Immature natural killer cell (primary cell): ENCODE measurements at places on chromosomes 3 and 15.

DNA sequence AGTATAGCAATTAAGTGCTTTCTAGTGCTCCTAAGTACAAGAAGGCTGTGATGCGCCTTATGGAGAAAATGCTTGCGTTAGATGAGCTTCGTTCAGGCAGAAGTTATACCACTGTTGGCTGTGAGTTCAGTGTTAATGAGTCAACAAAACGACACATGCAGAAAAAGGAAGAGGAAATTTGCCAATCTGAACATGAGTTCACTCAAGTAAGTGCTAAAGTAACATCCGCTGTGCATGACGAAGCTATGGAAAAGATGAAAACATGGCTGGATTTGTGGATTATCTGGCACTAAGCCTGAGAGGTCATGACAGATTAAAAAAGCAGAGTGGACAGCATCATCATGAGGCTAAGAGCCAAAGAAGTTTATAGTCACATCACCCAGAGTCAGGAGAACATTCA lies 36.9 kb downstream of the SH3BP5 start:
- peak overlapping the region; percentile 93 for H3K27ac ChIP-seq
- peaks cover 13% of the 10 kb centered on the region for H3K36me3 ChIP-seq

DNA sequence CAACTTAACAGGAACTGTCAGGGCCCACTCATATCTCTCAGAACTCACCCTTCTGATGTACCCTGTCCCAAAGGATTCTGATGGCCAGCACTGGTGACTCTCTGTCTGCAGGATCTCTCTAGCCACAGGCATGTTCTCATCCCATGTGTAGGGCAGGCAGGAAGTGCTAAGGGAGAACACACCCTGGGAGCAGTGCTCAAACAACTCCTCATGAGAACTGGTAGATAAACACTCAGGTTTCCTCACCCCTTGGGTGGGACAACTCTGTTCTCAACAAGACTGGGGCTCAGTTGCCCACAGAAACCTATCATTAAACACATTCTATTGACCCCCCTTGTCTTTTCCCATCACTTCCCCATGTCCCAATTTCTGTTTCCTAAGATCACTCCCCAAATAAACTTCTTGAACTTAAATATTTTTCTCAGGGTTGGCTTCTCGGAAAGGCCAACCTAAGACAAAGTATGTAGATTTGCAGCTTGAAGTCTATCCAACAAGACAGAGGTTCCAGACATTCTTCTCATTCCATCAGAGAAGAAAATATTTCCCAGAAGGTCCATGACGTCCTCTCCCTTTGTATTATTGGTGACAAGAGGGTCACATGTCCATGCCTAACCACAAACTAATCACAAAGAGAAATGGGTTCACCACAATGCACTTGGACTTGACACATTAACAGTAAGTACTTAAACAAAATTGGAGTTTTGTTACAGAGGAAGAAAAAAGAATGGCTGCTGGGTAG lies 276.6 kb upstream of the GADL1 start:
- DNase-seq: no peak
- H3K36me3 ChIP-seq: peaks cover 3% of the 10 kb centered on the region
- no peaks in the 10 kb centered on the region for H3K27me3 ChIP-seq
- H3K4me3 ChIP-seq: no peak overlapping the region
- peaks cover 17% of the 10 kb centered on the region for H3K4me1 ChIP-seq
- H3K27ac ChIP-seq: no peak overlapping the region

DNA sequence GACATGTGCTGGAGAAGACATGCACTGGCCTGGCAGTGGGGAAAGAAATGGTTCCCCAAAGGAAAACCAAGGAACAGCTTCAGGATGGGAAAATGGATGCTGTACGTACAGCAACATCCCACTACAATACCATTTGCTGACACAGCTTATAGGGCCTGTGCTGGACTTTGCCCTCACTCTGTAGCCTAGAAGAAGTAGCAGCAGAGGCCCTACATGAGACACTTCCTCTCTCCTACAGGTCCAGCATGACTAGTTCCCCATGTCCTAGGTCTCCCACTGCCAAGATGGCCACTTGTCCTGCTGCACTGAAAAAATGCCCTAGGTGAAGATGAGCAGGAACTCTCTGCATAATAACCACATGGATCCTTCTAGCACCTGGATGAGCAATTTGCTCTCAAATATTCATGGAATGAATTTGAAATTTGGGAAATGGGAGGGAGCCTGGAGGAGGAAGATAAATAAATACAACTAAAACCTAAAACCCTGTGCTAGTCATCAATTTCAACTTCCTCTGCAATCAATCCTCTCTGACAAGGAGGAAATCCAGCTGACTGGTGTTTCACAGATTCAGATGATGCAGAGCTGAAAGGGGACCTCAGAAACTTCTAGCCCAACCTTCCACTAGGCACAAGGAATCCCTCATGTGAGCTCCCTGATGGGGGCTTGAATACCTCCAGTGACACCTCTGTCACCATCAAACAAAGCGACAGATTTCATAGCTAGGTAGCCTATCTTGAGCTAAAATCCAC lies 514.3 kb upstream of the PPP2R3A start:
- no peaks in the 10 kb centered on the region for H3K4me1 ChIP-seq
- no peak overlapping the region for H3K4me3 ChIP-seq
- H3K27me3 ChIP-seq: no peaks in the 10 kb centered on the region
- no peaks in the 10 kb centered on the region for H3K36me3 ChIP-seq
- no peak overlapping the region for H3K27ac ChIP-seq

- H3K4me3 ChIP-seq: no peak overlapping the region
- no peak overlapping the region for H3K27ac ChIP-seq
- DNase-seq: no peak
These were observed 54.5 kb downstream of the RGMA start for GRCh38 chr15:93034512-93034911.

DNA sequence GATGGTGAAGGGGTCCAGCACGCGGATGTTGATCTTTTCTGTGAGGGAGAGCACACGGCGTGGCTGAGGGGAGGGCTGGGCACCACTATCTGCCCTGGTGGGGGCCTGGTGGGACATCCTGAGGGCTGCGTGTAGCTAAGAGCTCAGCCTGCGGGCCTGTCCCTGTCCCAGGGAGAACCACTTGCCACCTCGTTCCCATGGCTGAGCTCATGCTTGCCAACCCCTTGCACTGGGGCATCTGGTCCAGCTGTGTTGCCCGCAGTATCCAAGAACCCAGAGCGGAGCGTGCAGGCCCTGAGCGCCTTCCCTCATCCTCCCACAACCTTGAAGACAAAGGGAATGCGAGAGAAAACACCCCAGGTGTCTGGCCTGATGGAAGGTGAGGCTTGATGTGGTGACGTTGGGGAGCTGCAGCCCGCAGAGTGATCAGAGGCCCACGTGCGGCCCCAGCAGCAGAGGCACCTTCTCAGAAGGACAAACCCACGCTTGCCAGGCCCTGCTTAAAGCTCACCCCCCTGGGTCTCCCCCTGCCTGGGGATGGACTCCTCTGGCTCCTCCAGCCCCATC lies 28.9 kb downstream of the TKT start:
- peaks cover 2% of the 10 kb centered on the region for H3K27me3 ChIP-seq
- peaks cover 6% of the 10 kb centered on the region for H3K36me3 ChIP-seq
- H3K4me1 ChIP-seq: no peaks in the 10 kb centered on the region
- DNase-seq: no peak

DNA sequence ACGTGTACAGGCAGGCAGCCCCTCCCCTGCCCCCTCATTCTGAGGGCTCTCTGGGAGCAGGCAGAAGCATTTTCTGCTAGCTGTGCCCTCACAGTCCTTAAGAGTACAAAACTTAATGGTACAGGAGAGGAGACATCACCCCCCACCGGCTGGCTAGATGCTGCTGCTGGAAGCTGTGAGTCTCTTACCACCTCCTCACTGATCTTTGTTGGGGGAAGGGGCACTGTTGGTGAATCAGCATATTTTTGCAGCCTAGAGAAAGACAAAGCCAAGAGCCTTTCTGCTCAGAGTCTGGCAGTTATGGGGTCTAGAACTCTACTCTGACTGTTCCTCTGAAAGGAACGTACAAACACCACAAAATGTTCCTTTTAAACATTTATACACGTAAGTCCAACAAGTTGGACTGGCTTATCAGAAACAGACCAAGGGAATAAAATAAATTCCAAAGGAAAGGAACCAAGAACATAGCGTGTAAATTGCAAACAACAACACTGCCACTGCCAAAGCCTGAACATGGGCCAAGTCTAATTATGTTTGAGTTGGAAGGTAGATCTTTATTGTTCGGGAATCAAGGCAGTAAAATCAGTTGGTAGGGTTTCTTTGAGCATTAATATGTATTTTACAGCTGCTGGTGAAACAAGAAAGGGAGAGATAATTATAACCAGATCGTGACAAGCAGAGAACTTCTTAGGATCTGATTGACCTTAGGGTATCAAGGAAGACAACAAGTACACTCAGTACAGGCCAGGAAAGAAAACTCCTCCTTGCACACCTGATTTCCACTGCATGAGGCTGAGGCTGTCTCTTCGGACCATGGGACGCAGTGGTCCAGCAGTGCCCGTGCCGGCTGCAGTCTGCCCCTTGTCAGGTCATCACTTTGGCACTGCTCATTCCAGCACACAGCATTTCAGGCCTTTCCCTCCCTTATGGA lies 27.4 kb downstream of the CLK3 start:
- H3K36me3 ChIP-seq: peaks cover 4% of the 10 kb centered on the region
- H3K27me3 ChIP-seq: no peaks in the 10 kb centered on the region
- no peak overlapping the region for H3K4me3 ChIP-seq
- H3K27ac ChIP-seq: peak overlapping the region; percentile 30
- H3K4me1 ChIP-seq: no peaks in the 10 kb centered on the region

GRCh38 chr15:97791824-97792792 lies 168.4 kb upstream of the ARRDC4 start:
- H3K27ac ChIP-seq: no peak overlapping the region
- H3K36me3 ChIP-seq: no peaks in the 10 kb centered on the region
- H3K4me1 ChIP-seq: no peaks in the 10 kb centered on the region

DNA sequence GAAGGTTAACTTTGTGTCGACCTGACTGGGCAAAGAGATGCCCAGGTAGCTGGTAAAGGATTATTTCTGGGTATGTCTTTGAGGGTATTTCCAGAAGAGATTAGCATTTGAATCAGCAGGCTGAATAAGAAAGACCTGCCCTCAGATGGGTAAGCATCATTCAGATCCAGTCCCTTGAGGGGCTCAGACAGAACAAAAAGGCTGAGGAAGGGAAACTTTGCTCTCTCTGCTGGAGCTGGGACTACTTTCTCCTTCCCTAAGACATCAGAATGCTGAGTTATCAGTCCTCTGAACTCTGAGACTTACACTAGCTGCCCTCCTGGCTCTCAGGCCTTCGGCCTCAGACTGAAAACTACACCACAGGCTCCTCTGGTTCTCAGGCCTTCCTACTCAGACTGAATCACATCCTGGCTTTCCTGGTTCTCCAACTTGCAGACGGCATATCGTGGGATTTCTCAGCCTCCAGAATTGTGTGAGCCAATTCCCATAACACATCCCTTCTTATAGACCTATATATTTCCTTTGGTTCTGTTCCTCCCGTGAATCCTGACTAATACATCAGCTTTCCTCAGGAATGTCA lies 982.9 kb downstream of the TUSC7 start:
- H3K36me3 ChIP-seq: peaks cover 5% of the 10 kb centered on the region
- no peaks in the 10 kb centered on the region for H3K4me1 ChIP-seq
- H3K27me3 ChIP-seq: no peaks in the 10 kb centered on the region
- no peak overlapping the region for H3K27ac ChIP-seq

GRCh38 chr3:50428007-50428633 lies 68.8 kb upstream of the TMEM115 start:
- H3K4me1 ChIP-seq: peaks cover 74% of the 10 kb centered on the region
- peak; percentile 83 for DNase-seq
- H3K4me3 ChIP-seq: peak overlapping the region; percentile 72
- peak overlapping the region; percentile 99 for H3K27ac ChIP-seq

GRCh38 chr3:192259661-192260060 lies 467.7 kb downstream of the FGF12 start:
- H3K4me3 ChIP-seq: no peak overlapping the region
- no peaks in the 10 kb centered on the region for H3K4me1 ChIP-seq
- DNase-seq: no peak
- no peaks in the 10 kb centered on the region for H3K36me3 ChIP-seq
- no peaks in the 10 kb centered on the region for H3K27me3 ChIP-seq
- H3K27ac ChIP-seq: no peak overlapping the region

DNA sequence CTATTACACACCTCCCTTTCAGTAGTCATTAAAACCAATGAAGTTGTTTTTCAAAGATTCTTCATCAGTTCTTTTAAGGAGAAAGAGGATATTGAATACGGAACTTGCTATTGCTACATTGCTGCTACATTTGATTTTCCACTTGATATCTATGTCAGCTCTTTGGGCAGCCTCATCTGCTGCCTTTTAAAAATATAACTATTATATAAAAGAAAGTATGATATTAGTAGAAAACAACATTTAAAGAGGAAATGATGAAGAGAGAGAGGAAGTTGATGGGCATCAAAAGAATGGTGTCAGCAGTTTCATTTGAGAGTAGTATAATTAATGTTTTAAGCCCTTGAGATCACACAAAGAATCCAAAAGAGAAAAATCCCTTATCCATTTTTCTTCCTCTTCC lies 171.4 kb downstream of the NFKBIZ start:
- DNase-seq: no peak
- H3K36me3 ChIP-seq: no peaks in the 10 kb centered on the region
- no peak overlapping the region for H3K4me3 ChIP-seq

- no peaks in the 10 kb centered on the region for H3K36me3 ChIP-seq
- no peak overlapping the region for H3K27ac ChIP-seq
- no peak for DNase-seq
- H3K27me3 ChIP-seq: no peaks in the 10 kb centered on the region
- no peaks in the 10 kb centered on the region for H3K4me1 ChIP-seq
These were observed 610.5 kb upstream of the ZNF385D start for GRCh38 chr3:22361521-22361920.

- no peak for DNase-seq
- H3K4me3 ChIP-seq: no peak overlapping the region
- H3K36me3 ChIP-seq: no peaks in the 10 kb centered on the region
- H3K27ac ChIP-seq: no peak overlapping the region
- peaks cover 4% of the 10 kb centered on the region for H3K27me3 ChIP-seq
These were observed 407.8 kb downstream of the SHQ1 start for GRCh38 chr3:72440491-72440890.

- no peak overlapping the region for H3K4me3 ChIP-seq
- no peaks in the 10 kb centered on the region for H3K36me3 ChIP-seq
- no peak overlapping the region for H3K27ac ChIP-seq
- DNase-seq: no peak
- H3K27me3 ChIP-seq: peaks cover 3% of the 10 kb centered on the region
These were observed 492.8 kb upstream of the MDFIC2 start for GRCh38 chr3:70805061-70805889.

DNA sequence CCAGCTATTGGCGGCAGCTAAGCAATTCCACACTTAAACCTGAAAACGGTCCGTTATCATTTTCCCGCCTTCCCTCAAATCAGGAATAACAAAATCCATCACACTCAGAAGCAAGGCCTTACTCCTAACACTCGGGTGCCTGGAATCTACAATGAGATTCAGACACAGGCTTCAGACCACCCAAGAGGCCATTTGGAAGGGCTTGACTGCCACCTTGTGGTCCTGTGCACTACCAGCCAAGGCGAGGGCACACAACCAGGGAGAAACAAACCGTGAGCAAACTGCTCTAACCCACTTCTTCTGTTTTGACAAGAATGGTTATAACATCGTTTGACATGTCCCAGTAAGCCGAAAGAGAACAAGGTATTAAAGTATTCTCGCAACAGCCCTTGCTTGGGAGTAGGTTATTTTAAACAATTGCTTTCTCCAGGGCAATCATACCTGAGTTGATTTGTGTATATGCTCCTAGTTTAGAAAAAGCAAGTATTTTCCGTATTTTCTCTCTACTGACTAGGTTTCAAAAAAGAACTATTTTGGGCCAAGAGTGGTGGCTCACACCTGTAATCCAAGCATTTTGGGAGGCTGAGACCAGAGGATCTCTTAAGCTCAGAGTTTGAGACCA lies 40.1 kb upstream of the TAFA4 start:
- H3K4me3 ChIP-seq: no peak overlapping the region
- peaks cover 9% of the 10 kb centered on the region for H3K36me3 ChIP-seq
- H3K27me3 ChIP-seq: peaks cover 3% of the 10 kb centered on the region
- DNase-seq: no peak
- no peak overlapping the region for H3K27ac ChIP-seq
